Activated naive CD8-positive, alpha-beta T cell treated with anti-CD3 and anti-CD28 coated beads, Interleukin-2, amount 50 U/mL, for 24 hours (primary cell): ENCODE measurements at places on chromosomes 2 and 18.

- DNase-seq, result no peak
These were observed at the start of gene FER1L5 for GRCh38 chr2:96642564-96643360. TSS of gene FER1L5 (plus strand) at chr2:96642764. CDS start at chr2:96642837, 73 bp downstream.

DNA sequence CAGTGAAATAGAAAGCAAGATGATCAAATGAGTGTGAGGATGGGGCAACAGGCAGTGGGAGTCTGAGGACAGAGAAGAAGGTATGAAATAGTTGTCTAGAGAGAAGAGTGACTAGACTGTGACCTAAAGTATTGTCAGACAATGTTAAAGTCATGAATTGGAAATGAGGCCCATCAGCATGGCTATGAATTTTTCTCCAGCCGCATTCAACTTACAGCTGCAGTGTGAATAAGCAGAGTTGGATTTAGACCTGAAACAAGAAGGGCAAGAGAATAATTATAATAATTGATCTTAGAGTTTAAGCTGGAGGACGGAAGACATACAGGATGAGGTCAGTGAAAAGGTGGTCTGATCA is 4.2 kb upstream of the TSPYL6 start:
- DNase-seq, result no peak

GRCh38 chr2:134361648-134362047 is 107.8 kb downstream of the MGAT5 start:
- no peak for DNase-seq

GRCh38 chr2:71884303-71885042 is 263.2 kb downstream of the CYP26B1 start:
- no peak for DNase-seq

DNA sequence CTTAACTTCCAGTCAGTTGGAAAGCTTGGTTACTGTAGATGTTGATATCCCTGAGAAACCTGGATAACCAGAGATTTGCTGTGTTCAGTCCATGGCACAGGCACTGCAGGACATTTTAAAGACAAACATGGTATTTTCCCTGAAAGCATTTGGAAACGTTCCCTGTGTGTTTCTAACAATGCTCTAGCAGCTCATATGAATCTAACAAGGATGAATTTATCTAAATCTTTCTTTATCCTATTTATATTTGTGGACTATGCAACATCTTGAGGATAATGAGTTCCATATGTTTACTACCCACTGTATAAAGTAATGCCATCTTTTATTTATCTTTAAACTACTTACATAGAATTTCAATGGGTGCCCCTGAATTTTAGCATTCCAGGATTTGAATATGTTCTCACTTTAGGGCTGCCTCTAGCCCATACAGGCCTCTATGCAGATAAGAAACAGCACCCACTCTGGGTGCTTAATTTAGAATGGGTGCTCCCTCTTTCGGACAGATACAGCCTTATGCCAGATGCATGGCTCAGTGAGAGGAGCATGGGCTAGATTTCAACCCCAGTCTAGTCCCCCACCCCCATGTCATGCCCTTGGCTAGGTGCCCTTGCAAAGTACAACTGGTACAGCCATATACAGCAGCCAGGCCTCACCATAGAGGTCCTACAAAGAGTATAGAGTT is 50.6 kb upstream of the NEMP2 start:
- no peak for DNase-seq

DNA sequence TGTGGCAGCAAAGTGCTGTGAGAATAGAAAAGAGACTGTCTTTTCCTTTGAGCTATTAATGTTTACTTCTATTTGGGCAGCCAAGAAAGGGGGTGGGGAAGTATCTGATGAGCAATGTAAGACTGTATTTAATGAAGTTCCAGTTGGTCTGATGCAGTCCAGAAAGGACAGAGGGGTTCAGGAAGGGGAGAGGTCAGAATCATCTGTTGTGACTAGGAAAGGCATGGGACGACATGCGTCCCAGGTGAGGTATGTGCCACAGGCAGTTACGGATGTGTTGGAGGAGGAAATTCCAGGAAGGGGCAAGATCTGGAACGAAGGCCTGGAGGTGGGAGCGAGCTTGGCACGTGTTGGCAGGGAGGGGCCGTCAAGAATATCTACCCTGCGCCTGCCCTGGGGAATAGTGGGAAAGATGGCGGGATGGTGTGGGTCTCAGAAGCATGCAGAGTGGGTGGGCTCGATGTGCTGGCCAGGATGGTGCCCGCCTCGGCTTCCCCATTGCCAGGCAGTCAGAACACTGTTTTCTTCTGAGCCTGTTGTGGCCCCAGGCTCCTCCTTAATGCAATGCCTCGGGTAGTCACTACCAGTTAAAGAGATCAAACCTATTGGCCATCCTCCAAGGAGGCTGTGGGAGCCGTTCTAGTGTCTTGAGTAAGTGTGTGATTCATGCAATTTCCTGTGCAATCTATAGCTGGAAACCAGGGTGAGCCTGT is 57.8 kb upstream of the TXNDC2 start:
- DNase-seq, result no peak

- no peak for DNase-seq
These were observed 179.0 kb upstream of the DTNA start for GRCh38 chr18:34531110-34531509.

GRCh38 chr2:42141687-42142546 is 27.2 kb upstream of the EML4 start:
- DNase-seq, result peak; percentile 36
